Non-pigmented ciliary epithelial cell (primary cell): ENCODE measurements at places on chromosomes 3 and 15.

GRCh38 chr15:70013656-70014313 is 83.9 kb downstream of the TLE3 start:
- DNase-seq, result no peak

DNA sequence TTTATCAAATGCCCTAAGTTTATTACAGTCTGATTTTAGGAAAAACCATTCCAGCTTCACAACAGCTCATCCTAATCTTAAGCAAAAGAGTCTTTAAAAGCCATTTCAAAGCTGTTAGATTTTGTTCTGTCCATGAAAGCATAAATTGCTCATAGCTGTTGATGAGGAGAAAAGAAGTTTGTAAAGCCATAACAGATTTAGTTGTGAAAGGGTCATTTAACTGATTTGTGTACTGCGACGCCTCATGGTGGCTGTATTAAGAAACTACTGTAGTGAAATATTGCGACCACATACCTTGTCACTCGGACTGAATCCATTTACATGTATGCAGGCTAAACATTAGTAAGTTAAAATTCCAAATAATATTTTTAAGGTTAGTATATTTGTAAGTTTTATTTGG is 20.9 kb downstream of the BBX start:
- no peak for DNase-seq

DNA sequence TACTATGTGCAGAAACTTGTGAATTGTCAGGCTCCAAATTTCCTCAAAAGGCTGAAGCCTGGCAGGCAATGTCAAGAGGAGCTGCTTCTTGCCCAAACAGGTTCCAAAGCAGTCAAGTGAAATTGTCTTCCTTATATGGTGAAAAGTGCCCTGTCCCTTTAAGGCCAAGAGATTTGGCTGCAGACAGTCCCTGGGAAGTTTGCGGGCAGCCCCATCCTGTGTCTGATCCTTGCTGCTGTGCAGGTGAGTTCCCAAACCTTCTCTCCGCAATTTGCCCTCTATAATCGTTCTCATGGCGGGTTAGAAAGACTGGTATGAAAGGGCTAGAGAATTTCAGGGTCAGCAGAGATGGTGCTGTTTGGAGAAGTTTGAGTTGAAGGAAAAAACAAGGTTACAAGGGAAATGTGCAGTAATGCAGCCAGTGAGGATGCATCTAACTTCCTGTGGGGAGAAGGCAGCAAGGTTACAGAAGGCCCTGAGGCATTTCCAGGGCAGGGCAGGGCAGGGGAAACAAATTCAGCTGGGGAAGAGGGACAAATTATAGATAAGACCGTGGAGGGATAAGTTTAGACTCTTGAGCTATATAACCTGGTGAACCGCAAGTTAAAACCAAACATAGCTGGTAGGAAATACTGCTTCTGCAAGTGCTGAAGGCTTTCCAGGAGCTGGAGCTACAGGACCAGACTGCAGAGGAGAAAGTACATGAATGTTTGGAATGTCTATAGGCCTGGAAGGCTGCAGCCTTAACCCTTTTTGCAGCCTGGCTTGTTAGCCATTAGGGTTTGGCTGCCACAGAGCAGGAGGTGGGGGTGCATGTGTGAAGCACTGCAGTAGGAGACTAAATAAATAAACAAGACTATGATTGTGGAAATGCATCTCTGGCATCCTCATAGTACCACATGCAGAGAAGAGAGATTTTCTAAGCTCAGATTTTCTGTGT is 256.2 kb upstream of the IL12A start:
- peak; percentile 61 for DNase-seq

GRCh38 chr3:127819086-127819485 is 3.2 kb downstream of the MGLL start:
- DNase-seq, result no peak

DNA sequence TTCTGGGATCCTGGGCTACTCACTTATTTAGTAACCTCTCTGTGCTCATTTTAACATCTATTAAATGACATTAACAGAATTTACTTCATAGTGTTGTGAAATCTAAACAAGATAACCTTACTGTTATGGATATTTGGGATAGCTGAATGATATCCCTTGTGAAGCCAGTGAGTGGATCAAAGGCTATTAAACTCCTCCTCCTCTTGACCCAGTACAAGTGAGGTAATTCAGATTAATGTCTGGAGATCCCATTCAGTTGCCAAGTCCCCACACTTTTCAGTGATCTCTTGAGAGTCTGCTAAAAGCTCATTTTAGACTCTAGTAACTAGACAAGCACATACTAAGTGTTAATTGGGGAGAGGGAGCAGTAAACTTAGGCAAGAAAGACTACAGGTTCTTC is 2.5 kb upstream of the ANKRD28 start:
- no peak for DNase-seq

GRCh38 chr3:61780016-61780415 is 218.6 kb downstream of the PTPRG start:
- no peak for DNase-seq

- no peak for DNase-seq
These were observed 945.1 kb downstream of the EPHA3 start for GRCh38 chr3:90052425-90052950.

DNA sequence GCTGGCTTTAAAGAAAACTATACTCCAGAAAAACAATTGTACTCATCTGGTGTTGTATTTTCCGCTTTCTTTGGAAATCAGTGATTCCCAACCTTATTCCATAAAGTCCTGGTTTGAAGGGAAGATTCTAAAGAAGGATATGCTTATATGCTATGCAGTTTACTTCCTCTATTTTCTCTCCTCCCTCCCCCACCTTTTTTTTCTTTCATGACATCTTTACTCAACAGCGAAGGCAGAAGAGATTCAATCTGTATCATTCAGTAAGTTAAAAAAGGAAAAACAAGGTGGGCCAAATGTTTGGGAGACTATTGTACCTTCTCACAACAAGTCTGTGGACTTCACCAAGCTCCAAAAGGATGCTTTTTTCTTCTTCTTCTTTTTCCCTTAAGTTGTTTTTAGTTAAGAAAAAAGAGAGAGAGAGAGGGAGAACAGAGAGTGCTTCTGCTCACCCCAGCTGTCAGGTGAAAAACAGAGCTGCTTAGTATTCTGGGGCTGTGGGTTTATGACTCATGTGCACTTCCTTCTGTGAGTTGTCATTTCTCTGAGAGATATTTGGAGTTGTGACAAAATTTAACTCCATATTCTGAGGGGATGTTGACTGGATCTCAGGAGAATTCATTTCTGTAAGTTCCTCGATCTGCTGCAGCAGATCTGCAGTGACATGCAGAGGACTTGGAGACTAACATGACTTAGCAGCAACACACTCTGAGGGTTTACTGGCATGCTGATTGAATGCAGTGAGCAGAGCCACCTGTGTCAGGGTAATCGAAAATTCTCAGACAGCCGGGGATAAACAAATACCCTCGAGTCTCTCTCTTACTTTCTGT is 70.7 kb downstream of the SSR3 start:
- no peak for DNase-seq

- peak; percentile 35 for DNase-seq
These were observed 104.8 kb upstream of the OSTN start for GRCh38 chr3:191094057-191094845.

DNA sequence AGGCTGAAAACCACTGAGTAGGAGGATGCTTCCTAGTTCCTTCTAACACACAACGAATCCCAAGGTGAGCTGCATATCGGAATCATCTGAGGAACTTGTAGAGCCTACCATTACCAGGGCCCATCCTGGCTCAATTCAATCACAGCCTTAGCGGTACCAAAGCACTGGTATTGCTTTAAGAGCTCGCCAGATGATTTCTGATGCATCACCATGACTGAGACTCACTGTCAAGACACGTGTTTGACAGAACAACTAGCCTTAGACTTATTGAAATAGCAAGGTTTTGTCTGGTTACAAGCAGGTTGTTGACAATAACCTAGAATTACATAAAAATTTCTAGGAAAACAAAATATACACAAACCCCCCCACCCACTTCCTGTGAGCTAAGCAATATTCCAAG is 68.5 kb downstream of the CBLB start:
- no peak for DNase-seq

GRCh38 chr3:184642631-184643285 is 69.1 kb downstream of the MAGEF1 start:
- DNase-seq, result no peak

- DNase-seq, result no peak
These were observed 8.0 kb downstream of the MUC13 start for GRCh38 chr3:124926426-124927101.

GRCh38 chr15:101449471-101450402 is 39.8 kb downstream of the PCSK6 start:
- DNase-seq, result no peak

GRCh38 chr3:87250009-87250408 is 22.9 kb downstream of the CHMP2B start:
- DNase-seq, result no peak

GRCh38 chr3:100465892-100466777 is 26.3 kb upstream of the TMEM45A start:
- DNase-seq, result no peak

DNA sequence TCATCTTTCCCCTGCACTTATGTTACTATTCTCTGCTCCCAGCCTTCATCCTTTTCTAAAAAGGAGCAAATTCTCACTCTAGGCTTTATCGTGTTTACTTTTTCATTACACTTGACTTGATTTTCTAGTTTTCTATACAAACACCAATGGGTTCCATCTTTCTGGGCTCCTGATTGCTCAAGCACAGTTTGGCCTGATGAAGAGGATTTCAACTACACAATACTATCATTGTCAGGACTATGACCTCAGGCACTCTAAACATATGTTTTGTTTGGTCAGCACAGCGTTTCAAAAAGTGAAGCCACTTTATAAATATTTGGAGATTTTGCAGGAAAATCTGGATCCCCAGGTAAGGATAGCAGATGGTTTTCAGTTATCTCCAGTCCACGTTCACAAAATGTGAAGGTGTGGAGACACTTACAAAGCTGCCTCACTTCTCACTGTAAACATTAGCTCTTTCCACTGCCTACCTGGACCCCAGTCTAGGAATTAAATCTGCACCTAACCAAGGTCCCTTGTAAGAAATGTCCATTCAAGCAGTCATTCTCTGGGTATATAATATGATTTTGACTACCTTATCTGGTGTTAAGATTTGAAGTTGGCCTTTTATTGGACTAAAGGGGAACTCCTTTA is 86.2 kb downstream of the TGFBR2 start:
- DNase-seq, result no peak

DNA sequence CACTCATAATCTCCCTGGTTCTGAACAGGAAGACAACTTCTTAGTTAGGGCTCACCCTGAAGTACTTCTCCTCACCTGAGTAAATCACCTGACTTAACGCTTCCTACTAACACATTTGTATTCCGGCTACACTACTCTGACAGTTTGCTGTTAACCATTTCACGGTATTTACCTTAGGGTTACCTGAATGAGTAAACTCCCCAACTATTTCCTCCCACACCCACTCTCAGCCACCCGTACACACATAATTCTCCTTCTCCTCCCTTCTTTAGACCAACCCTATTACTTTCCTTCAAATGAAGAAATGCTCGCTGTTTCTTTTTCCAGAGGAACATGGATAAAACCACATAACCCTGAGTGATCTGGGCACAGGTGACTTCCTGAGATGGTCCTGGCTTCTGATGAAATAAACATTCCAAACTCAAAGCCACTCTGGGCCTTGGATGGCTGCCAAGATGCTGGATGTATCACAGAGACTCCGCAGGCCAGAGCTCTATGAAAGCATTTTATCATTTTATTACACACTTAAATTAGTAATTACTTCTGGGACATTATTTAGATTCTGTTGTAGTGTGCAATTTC is 183.6 kb upstream of the ATP11B start:
- no peak for DNase-seq

- DNase-seq, result no peak
These were observed at the start of gene VIPR1 for GRCh38 chr3:42502429-42503250. VIPR1 (plus strand) TSS chr3:42502643; CDS start chr3:42502736, 93 bp downstream.

- no peak for DNase-seq
These were observed 14.0 kb upstream of the LMAN1L start for GRCh38 chr15:74798388-74799254.

DNA sequence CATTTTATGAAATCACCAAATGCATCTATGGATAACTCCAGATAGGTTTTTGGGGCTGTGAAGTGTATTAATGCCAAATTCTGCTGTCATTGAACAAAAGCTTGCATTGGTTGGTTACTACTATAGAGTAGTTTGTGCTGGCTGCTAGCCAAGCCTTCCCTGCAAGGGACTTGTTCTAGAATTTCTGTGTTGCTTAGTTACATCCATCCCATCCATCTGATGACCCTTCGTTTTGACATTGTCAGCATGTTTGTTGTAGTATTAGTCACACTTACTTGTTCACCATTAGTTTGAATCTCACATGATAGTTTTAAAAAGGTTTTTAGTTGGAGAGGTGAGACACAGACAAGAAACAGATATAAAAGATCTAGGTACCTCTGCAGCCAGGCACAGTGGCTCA is 7.0 kb upstream of the NIPA2 start:
- DNase-seq, result no peak

- no peak for DNase-seq
These were observed 35.0 kb downstream of the RFX7 start for GRCh38 chr15:56208641-56209155.

DNA sequence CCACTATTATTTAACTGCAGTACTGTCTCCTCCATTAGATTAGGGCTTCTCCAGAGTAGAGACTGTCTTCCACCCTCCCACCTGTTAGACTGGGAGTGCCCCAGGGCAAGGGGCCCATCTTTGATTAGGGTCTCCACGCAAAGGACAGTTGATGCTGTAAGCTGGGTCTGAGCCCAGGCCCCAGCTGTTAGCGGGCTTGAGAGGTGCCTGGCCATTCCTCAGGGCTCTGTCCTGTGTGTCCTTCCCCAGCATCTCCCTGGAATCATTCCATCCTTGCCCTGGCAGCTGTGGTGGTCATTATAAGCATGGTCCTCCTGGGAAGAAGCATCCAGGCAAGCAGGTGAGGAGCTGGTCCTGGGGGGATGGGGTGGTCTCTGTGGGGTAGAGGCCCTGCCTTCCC is 6.1 kb downstream of the SLC51B start:
- DNase-seq, result no peak

- no peak for DNase-seq
These were observed 167.9 kb upstream of the CBLB start for GRCh38 chr3:106036696-106037095.

DNA sequence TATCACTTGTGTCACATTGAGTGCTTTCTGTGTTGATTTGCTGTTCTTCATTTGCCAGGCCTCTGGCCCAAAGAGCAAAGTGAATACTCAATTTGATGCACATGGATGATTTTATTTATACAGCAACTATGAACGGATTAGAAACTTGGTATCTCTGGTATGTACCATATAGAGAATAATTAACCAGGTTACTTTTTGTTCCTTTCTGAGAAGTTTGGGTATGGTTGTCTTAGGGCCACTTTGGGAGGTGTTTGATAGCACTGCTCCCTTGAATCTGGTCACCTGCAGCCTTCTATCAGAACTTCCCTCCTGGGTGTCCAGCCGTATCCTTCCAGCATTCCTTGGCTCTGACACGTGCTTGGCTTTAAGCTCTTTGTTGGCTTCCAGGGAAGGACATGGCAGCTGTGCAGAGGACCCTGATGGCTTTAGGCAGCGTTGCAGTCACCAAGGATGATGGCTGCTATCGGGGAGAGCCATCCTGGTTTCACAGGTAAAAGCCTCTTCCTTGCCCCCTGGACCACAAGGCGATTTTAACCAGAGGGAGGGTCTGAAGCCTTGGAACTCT is 12.7 kb downstream of the TAGLN3 start:
- DNase-seq, result no peak
